ENCODE measurements at places on chromosomes 1 and 21.
A peak's percentile ranks its signal among the peaks of the same experiment; 100 is the strongest.

DNA sequence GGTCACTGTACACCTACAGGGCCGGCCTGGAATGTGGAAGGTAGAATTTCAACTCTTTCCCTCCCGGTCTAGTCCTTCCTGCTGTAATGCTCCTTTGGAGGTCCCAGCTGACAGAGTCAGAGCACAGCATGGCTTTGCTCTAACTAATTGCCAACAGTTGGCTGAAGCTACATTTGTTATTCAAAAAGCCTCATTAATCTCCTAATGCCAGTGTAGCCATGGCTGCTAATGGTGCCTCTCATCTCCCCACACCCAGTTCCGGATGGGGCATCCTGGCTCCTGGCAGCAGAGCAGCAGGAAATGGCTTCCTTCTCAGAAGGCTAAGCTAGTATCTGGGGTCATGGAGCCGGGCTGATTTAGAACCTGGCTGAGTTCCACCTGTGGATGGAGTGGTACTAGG lies 18.7 kb upstream of the CAMK1G start:
- DNase-seq: no peak

- DNase-seq: no peak
Measured at GRCh38 chr1:84271441-84272151, 29.9 kb upstream of the SAMD13 start.

DNA sequence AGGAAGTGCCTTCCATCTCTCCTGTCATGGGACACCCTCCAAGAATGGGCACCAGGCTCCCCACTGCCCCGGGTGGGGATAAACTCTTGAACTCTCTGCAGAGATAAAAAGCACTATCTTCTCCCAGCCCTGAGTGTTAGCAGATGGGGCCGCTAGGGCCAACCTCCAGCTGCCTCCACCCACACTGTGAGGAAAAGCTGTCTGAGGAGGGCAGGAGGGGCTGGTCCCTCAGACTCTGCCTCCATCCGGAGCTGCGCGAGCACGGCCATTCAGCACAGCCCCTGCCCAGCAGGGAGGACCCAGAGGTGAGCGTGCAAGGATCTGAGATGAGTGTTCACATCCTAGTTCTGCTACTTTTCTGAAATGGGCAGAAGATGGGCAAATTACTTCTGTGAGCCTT lies 51.8 kb upstream of the TRABD2B start:
- DNase-seq: no peak

DNA sequence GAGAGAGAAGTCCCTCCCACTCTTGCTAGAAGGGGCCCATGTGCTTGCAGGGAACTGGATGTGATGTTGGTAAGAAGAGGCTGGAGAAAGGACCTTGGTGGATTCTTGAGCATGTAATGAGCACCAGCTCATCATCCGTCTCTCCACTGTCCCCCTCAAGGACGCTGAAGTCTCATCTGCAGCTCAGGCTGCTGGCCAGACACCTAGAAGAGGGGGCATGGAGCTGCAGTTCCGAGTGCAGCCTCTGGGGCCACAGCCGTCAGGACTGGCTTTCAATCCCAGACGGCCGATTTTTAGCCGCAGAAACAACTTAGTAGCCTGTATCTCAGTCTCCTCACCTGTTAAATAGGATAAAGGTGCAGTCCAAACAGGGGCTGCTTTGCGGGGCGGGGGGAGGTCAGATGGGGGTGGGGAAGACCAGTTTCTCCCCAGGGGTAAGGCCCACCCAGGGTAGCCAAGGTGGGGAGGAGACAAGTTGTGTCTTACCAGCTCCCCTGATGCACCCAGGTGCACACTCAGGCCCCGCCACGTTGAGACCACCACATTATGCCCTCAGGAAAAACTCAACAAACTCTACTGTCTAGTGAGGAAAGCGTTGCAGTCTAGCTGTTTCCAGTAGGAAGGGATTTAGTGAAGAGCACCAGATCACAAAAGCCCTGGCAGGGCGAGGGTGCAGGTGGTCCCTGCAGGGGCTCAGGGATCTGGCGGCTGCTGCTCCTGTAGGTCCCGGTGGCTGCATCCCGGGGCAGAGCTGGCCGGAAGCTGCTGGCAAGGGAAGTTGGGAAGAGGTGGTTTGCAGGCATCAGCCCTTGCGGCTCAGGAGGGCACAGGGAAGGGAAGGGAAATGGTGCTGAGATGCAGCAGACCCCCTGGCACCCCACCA lies 29.5 kb downstream of the LDLRAP1 start:
- DNase-seq: peak; percentile 38

DNA sequence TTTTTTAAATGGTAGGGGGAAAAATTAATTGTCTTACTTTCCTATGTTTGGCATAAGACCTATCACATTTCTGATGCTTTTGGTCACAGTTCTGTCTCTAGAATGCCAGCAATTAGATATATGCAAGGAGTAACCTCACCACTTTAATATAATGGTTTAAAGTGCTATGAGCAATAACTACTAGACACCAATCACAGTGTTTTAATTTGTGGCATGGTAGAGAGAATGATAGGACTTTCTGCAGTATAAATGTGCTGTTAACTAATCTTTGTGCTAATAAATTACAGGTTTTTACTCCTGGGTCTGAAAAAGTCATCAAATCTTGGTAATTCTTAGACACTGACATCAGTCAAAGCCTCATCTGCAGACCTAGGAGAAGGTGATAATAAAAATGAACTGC lies 2110.3 kb downstream of the NCAM2 start:
- DNase-seq: no peak

DNA sequence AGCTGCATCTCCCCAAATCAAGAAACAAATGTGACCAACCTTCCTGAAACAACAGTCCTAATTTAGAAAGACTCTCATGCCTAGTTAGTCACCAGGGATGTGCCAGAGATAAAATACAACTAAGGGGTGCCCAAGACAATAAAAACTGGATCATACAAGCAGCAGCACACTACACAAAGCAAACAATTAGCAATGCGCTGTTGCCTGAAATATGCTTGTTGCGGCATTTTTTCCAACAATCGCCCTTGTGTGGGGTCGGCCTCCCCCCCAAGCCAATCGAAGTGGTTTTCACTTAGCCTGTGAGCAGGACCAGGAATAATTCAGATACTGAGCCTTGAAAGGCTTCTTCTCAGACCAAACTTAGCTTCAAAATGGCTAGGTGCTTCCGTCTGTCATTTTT lies 1.4 kb upstream of the STMN1 start:
- DNase-seq: no peak

DNA sequence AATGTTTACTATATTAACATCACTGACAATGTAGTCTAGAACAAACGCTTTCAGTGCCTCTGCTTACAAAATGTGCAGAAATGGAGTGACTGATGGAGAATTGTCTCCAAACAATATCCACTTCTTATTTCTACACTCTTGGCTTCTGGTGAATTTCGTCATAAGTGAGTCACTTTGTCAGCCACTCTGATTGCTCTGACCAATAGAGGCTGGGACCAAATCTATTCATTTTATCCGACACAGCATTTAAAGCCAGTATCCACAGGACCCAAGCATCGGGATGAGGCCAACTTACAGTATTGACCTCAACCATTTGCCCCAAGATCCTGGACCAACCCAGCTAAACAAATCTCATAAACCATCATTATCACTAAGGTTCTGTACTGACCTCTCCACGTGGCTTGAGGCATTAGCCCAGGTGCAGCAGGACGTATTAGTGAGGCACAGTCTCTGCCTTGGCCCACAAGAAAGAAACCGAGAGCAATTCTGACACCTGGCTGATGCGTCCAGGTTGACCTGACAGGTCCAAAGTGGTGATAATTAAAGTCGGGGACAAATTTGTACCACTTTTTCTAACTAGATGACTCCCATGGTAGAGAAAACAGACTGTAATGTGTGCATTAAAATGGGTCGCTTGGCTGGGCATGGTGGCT lies 53.3 kb upstream of the ERO1B start:
- DNase-seq: no peak

- DNase-seq: no peak
Measured at GRCh38 chr1:35439626-35440025, 117.6 kb downstream of the KIAA0319L start.

GRCh38 chr1:91527781-91528180 lies 27.1 kb downstream of the CDC7 start:
- no peak for DNase-seq

DNA sequence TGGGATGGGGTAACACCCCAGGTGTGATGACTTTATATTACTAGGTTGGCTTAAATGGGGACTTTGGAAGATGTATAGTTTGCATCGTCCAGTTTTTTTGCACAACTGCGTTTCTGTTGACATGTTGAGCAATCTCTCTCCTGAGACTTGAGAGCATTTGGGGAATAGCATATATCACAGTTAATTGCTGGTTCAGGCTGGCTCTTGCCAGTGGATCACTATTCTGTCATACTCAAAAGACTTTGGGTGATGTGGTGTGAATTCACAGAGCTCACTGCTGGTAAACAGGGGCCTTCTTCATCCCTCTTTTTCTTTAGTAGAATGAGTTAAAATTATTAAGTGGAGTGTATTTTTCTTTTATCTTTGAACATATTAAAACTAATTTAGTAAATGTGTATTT lies 44.3 kb downstream of the LHX9 start:
- DNase-seq: no peak

DNA sequence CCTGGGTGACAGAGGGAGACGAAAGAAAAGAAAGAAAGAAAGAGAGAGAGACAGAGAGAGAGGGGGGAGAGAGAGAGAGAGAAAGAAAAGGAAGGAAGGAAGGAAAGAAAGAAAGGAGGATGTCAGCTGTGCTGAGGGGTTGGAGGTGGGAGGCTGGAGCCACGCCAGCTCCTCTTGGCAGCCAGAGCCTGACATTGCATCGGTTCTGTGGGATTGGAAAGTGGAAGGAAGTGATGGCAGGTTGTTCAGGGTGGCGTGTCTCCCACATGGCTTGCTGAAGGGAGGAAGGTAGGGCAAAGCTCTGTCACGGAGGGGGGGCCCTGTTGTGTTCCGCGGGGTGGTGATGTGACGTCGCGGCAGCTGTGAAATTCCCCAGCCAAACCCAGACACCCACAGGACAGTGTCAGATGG lies 30.7 kb downstream of the EIF2D start:
- DNase-seq: peak; percentile 69

- no peak for DNase-seq
Measured at GRCh38 chr21:42708107-42708506, 54.7 kb downstream of the PDE9A start.

DNA sequence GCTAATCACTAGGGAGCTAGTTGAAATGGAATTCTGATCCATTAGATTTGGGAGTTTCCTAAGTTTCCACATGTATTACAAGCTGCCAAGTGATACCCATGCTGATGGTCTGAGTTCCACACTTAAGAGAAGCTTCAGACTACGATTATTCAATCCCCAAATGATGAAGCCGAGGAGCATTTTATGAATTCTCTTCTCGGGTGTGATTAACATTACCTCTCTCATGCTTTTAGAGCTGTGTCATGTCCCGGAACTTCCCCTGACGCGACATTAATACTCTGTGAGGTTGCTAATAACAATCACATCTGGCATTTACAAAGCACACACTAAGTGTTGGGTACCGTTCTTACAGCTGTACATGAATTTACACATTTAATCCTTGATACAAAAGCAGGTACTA lies 63.0 kb downstream of the KCNJ15 start:
- DNase-seq: no peak

DNA sequence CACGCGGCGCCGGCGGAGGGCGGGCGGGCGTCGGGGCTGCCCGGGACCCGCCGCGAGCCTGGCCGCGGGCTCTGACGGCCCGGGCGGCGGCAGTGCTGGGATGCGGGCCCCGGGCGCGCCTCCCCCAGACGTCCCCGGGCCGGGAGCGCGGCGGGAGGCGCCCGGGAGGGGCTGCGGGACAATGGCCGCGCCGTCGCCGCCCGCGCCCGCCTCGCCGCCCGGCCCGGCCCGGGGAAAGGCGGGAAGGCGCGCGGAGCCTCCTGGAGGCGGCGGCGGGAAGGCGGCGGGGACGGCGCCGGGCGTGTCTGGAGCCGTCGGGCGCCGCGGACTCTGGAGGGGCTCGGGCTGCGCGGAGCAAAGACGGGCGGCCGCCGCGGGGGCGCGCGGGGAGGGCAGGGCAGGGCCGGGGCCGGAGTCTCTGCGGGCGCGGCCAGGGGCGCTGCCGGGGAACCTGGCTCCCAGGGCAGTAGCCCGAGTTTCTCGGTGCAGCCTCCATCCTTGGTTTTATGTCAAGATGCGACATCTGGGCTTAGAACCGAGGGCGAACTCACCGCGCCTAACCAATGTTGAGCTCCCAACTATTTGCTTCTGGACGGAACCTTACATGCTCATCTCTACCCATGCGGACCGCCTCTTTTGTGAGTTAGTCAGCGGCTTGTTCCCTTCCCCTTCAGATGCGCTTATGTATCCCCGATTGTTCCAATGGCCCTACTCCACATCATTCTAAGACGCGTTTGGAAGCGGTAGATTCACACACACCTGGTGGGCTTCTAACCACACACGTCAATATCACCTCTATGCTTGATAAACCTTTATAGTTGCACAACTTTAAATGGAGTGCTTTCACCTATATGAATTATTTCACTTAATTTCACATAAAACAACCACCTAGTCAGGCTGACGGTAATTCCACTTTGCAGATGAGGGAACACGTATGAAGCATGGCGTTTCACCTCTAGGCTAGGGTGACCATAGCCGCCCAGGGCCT lies 651 bp downstream of the ZBTB8A start:
- DNase-seq: no peak

DNA sequence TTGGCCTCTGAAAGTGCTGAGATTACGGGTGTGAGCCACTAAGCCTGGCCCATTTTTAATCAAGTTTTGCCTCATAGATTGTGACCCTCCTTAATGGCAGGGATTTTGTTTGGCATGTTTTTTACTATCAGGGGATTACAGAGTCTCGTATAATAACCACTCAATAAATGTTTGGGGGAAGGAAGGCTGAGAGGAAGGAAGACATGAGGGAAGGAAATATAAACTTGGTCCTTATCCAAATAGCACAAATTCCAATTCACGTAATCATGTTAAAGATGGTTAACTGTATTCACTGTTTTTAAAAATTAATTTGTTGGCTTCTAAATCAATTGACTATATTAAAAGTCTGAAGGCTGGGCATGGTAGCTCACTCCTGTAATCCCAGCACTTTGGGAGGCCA lies 30.9 kb upstream of the SERTAD4 start:
- DNase-seq: no peak

DNA sequence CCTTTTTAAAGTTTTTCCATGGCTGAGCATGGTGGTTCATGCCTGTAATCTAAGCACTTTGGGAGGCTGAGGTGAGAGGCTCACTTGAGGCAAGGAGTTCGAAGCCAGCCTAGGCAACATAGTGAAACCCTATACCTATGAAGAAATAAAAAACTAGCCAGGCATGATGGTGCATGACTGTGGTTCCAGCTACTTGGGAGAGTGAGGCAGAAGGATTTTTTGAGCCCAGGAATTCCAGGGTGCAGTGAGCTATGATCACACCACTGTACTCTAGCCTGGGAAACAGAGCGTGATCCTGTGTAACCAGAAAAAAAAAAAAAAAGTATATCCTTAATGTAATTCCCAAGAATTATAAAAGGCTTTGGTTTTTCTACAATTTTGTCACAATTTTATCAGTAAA lies 17.4 kb downstream of the DEPDC1 start:
- no peak for DNase-seq

DNA sequence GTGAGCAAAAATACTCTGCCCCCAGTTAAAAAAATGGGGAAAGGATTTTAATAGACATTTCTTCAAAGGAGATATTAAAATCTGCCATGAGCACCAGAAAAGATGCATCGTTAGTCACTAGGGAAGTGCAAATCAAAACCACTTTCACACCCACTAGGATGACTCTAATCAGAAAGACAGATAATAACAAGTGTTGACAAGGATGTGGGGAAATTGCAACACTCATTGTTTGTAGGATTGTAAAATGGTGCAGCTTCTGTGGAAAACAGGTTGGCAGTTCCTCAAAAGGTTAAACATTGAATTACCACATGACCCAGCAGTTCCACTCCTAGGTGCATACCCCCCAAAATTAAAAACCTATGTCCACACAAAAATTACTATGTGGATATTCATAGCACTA lies 112.3 kb downstream of the KCNJ6 start:
- DNase-seq: no peak

- DNase-seq: no peak
Measured at GRCh38 chr1:215878128-215878527, 311.0 kb downstream of the KCTD3 start.
